ENCODE measurements at places on chromosomes 6 and 20.

GRCh38 chr6:4358414-4359107, 223.2 kb upstream of the ECI2 start:
- DNase-seq = peak; percentile 13

- DNase-seq = no peak
Observed at GRCh38 chr20:58408603-58409246, 19.7 kb downstream of the VAPB start.

GRCh38 chr6:38209371-38210260, 390.1 kb downstream of the ZFAND3 start:
- DNase-seq = no peak

- no peak for DNase-seq
Observed at GRCh38 chr6:123742626-123743025, 61.0 kb upstream of the NKAIN2 start.

GRCh38 chr6:168190014-168190405, 111.0 kb upstream of the FRMD1 start:
- no peak for DNase-seq

DNA sequence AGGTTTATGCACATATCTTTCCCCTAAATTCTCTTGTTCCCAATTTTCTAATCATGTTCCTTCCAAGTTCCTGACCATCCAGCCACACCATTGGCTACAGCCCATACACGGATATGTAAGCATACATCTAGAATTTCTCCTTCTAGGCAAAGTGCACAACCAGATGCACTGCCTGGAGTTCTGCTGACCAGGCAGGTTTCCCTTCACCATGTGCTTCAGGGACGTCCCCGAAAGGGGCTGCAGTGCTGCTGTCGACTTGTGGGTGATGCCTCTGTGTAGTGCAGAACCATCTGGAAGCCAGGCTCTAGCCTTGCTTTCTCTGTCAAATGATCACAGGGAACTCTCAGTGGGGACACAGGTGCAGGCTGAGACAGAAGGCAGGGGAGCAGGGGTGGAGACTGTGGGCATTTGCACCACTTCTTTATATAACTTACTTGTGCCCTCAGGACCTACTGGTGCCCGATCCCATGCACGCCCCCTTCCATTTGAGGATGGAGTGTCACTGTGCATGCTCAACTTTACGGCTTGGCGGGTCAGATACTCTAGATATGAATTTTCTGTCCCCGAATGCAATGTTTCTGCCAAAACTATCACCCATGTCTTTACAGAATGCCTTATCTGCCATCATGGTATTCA, 37.5 kb upstream of the SMOC2 start:
- no peak for DNase-seq

GRCh38 chr6:17200395-17200794, 80.8 kb upstream of the RBM24 start:
- no peak for DNase-seq

DNA sequence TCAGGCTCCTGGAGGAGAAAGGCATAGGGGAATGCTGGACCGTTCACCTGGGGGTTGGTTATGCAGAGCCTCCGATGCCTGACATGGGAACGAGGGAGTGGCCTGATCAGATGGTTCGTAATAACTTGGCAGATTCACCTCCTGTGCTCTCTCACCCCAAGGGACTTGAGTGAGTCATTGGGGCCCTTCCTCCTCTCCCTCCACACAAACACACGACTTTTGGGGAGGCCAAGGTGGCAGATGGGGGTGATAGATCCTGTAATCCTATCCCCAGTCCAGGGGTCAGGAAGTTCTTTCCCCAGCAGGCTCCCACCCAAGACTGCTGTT, 45.6 kb upstream of the ARFGEF2 start:
- DNase-seq = no peak

GRCh38 chr6:40552941-40553340, 34.2 kb downstream of the LRFN2 start:
- no peak for DNase-seq

DNA sequence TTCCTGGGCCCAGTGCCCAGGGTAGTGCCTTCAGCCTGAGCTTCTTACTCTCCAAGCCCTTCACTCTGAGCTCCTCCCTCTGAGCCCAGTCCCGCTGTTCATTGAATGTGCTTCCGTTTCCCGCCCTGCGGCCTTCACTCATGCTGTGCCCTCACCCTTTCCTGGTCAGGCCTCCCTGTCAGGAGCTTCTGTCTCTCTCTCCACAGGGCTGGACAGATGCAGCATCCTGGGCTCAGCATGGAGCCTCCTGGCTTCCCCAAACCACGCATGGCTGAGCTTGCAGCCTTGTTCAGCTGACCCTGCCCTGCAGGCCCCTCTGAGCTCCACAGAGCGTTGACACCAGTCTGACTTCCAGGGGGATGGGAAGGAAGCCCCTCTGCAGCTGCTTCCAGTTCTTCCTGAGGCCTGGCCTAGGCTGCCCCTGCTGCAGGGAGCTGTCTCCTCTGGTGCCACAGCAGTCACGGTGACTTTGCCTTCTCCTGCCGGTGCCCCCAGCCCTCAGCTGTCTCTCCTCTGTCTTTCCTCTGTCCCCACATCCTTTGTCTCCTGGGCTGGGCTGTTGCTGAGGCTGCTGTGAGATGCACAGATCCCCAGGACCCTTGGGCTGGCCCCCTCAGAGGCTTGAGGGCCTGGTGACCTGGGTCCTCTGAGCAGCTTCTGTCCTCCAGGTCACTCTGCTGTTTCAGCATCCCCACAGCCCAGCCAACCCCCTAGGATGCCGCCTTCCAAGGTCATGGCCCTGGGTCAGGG, 7.9 kb upstream of the MYT1 start:
- DNase-seq = no peak

GRCh38 chr20:32828029-32828680, 8.4 kb downstream of the MAPRE1 start:
- no peak for DNase-seq

All from stimulated activated naive CD8-positive, alpha-beta T cell treated with anti-CD3 and anti-CD28 coated beads, Interleukin-15, Interleukin-2, amounts not matched to agents 100 U/mL and 50 U/mL, for 24 hours (primary cell).